Fibroblast of skin of right biceps (primary cell): ENCODE measurements at places on chromosomes 1 and 21.

GRCh38 chr1:220067269-220068204 lies 21.2 kb upstream of the EPRS1 start:
- peak; percentile 79 for DNase-seq

GRCh38 chr1:152919071-152919470 lies 10.7 kb downstream of the IVL start:
- peak; percentile 30 for DNase-seq

DNA sequence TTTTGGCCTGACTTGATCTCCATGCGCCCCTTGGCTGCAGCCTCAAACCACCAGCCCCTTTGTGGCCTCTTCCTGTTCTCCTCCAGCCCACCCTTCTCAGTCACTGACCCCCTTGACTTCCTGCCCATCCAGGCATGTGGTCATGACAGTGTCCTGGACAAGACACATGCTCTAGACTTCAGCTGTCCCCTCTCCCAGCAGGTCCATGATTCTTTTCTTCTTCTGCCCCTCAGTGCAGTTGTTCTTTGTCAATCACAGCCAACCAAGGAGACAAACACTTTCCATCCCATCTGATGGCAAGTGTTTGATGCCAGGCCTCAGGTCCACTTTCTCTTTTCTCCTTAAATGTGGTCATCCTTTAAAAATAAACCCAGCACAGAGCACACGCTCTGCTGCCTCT lies 49.7 kb downstream of the SYT6 start:
- DNase-seq, result no peak

- DNase-seq, result no peak
These were observed 2.7 kb upstream of the PRKACB start for GRCh38 chr1:84141182-84142003.

DNA sequence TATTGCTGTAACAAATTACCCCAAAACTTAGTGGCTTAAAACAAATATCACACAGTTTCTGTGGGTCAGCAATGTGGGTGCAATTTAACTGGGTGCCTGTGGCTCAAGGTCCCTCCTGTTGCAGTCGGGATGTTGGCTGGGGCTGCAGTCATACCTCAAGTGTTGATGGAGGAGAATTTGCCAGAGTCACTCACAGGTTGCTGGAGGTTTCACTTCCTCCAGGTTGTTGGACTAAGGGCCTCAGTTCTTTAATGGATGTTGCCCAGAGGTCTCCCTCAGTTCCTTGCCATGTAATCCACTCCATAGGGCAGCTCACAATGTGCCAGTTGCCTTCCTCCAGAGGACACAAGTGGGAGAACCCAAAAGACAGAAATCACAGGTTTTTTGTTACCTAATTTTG lies 2.5 kb upstream of the TAF13 start:
- no peak for DNase-seq

DNA sequence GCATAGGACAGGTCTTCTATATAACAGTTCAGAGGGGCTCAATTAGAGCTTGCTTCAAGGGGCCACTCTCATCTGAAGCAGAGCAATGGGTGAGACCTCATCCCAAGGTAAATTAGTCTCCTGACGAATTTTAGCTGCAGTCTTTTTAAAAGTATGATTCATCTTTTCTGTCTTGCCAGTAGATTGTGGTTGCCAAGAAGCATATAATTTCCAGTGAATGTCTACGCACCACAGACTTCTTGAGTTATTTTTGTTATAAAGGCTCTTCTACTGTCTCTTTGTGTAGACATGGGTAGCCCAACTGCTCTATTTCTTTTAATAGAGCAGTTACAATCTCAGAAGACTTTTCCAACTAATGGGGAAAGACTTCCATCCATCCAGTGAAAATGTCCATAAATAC lies 108.9 kb upstream of the FMN2 start:
- no peak for DNase-seq

- peak; percentile 49 for DNase-seq
These were observed 64.3 kb upstream of the TRABD2B start for GRCh38 chr1:48061162-48062136.

- DNase-seq, result peak; percentile 64
These were observed 46.9 kb downstream of the ARHGEF10L start for GRCh38 chr1:17586172-17586964.

DNA sequence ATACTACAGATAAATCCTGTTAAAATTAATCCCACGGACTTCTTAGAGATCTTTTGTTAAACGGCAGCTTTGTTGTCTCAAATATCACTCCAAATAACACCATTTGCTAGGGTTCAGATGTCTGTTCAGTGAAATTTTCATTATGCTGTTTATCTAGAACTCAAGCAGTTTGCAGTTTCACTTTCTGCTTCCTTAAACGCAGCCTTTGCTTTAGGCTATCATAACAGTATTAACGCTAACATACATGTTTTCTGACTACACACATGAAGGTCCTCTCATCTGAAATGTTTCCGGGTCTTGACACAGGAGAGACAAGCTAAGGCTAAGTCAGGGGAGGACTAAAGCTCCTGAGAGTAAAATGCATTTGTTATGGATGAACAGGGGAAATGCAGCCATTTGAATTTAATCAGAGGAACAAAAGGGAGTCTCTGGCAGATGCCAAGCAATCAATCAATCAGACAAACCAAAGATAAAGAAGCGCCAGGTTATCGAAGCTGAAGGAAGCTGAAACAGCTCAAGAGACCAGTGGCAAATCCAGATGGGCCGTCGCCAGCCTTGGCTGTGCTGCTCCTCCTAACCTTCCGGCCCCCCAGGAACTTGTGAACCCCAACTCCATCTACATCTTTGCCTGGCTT lies 16.9 kb downstream of the CCSAP start:
- DNase-seq, result no peak

DNA sequence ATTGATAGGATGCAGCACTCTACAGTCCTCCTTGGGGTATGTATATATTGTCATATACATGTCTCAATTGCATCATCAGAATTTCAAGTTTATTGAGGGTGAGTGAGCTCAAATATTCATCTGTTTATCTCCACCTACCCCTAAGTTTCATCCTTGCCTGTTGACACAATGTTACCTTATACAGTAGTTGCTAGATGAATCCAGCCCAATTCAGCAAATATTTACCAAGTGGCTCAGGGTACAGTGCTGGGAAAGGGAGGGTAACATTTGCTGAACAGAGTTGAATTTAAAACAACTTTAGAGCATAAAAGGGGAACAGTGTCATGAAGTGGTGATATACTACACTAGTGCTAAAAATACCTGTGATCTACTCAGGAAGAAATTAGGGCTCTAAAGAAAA lies 14.4 kb downstream of the ELAVL4 start:
- no peak for DNase-seq

- no peak for DNase-seq
These were observed 102.4 kb upstream of the TSPAN2 start for GRCh38 chr1:115191691-115192090.

- no peak for DNase-seq
These were observed 67.1 kb upstream of the NFASC start for GRCh38 chr1:204803607-204804006.

DNA sequence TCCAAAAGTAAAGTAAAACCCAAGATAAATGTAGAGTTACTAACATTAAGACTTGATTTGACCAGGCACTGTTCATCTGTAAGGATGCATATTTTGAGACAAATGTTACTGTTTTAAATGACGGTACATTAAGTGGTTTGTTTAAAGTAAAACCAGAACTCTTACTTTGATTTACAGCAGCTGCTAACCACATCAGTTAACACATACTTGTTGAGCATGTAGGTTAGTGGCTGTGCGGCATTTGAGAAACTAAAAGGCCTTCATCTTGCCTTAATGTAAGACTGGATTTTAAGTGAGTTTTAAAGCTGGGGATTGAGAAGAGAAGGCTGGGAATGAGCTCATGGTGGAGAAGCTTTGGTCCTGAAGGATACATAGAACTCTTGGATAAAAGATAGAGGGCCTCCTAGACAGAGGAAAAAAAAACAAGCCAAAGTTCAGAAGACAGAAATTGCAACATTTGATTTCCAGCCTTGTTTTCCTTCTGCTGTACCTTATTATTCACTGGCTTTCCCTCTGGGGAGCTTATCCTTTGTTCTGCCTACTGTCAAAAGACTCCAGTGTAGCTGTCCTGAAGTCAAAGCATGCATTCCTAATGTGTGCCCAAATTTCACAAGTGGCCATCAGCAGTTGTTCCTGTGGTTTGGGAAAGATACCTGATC lies 66.6 kb downstream of the MTR start:
- DNase-seq, result peak; percentile 11

DNA sequence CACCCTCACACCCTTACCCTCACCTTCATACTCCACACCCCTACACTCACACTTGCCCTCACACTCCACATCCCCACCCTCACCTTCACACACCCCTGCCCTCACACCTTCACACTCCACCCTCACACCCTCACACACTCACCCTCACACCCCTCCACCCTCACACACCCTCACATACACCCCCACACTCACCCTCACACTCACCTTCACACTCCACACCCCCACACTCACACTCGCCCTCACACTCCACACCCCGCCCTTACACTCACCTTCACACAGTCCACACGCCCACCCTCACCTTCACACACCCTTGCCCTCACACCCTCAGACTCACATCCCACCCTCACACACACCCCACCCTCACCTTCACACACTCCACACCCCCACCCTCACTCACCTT lies 43.6 kb upstream of the EDN2 start:
- no peak for DNase-seq

DNA sequence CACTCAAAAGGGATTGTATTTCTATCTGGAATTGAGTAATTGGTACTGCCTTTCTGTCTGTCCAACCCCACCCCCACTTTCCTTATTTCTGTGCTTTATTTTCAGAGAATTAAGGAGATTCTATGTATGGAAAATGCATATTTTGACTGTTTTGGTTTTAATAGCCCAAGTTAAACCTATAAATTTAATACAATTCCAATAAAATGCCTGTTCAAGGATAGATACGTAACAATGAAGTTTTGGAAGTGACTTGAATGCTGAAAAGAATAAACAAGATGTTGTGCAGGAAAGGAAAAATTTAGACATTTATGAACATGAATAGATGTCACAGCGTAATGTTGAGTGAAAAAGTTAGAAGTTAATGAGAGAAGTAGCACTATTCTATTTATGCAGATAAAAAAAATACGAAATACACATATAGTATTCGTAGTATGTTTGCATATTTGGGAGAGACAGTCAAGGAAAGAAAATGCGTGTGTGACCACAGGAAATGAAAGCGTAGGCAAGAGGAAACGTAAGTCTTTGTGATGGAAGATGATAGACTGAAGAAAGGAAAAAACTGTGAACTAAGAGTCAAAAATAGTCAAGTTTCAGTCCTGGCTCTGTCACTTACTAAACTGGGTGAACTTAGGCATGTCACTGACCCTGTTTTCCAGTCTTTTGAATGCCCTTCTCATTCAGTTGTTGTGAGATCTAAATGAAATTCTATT lies 62.1 kb downstream of the MEF2D start:
- DNase-seq, result peak; percentile 29

- DNase-seq, result peak; percentile 100
These were observed 632.0 kb downstream of the SMYD3 start for GRCh38 chr1:245874942-245875580.

DNA sequence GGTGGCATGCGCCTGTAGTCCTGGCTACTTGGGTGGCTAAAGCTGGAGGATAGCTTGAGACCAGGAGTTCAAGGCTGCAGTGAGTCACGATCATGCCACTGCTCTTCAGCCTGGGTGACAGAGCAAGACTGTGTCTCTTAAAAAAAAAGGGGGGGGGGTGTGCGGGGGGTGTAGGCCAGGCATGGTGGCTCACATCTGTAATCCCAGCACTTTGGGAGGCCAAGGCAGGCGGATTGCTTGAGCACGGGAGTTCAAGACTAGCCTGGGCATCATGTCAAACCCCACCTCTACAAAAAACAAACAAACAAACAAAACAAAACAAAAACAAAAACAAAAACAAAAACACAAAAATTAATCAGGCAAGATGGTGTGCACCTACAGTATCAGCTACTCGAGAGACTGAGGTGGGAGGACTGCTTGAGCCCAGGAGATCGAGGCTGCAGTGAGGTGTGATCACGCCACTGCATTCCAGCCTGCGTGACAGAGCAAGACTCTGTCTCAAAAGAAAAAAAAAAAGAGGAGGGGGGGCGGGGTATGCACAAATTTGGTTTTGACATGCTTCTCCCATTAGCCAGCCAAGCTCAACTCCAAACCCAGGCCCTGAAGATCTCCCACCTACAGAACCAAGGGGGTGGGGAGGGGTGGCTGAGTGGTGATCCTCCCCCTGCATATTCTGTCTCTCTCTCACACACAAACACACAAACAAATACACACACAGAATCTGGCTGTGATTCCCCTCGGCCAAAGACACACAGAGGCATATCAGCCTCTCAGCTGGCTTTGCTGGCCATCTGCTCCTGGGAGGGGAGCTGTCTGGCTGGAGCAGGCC lies 3.1 kb downstream of the PTAFR start:
- DNase-seq, result peak; percentile 26

DNA sequence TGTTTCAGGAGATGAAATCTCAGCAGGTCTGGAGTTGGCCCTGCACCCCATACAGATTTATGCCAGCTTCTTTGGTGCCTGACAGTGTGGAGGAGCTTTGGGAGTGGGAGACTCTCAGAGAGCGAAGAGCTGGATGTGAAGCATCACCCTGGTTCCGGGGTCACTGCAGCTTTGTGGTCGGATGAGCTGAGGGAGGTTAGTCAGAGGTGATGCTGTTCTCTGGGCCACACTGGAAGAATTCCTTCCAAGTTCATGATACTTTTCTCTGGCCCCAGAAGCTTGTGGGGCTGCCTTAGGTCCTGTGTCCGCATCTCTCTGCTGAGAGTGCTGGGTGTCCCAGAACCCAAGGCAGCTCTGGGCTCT lies 467.8 kb downstream of the CAMTA1 start:
- DNase-seq, result peak; percentile 65

DNA sequence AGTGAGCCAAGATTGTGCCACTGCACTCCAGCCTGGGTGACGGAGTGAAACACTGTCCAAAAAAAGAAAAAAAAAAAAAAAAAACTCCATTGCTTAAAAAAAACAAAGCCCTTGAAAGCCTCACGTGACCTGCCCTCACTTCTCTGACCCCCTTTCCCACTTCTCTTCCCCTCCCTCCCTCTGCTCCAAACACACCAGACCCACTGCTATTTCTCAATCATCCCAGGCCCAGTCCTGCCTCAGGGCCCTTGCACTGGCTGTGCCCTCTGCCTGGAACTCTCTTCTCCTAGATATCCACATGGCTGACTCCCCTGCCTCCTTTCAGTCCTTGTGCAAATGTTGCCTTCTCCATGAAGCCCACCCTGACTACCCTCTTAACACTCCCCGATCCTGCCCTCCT lies 45.4 kb upstream of the TARDBP start:
- DNase-seq, result no peak

DNA sequence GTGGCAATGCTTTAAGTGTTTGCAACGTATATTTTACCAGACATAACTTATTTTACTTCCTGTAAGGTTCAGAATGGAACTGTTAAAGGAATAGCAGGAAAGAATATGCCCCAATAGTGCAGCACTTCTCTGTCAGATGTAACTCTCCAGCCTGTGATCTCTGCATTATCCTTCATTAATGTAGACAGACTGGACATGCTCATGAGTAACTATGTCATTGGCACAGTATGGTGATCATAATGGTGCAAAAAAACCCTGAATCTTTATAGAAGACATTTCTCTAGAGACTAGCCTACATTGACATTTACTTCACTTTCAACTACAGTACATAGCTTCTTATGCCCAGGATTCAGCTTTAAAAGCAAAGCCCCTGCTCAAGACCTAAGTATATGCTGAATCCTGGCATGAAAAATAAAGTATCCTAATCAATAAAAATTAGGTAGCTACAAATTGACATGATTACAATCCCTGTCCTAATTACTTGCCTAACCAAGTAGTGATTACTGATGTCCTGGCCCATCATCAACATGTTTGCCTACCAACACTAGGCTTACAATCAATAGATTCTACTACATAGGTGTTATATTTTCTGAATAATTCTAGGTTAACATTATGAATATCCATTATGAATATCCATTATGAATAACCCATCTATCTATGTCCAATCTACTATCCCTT lies 13.9 kb downstream of the COX20 start:
- no peak for DNase-seq
